Lower lobe of right lung (tissue), 2 donors: ENCODE measurements at places on chromosomes 16 and 17. TPM values are rescaled to one million over a fixed set of nuclear protein-coding genes. Genes with fewer than 3 reads are reported as not detected.
A peak's percentile ranks its signal among the peaks of the same experiment; 100 is the strongest.

DNA sequence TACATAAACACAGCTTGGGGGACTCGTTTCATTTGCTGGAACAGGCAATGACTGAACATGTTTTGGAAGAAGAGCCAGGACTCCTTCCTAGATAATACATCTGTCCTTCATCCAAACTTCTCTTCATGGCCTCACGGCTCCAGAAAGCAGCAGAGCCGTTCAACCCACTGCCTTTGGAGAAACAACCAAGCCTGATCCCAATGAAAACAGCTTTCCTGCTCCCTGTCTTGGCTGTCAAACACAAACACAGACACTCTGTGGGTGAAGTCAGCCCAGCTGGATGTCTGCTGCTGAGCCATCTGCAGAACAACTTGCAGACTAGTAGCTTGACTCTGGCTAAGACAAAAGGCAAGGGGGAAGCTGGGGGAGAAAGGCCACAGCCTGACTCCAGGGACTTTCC is 345.1 kb upstream of the PSMD7 start:
- DNase-seq = no peak
- no peaks in the 10 kb centered on the region for H3K27me3 ChIP-seq
- no peak overlapping the region for H3K27ac ChIP-seq
- no peaks in the 10 kb centered on the region for H3K36me3 ChIP-seq

DNA sequence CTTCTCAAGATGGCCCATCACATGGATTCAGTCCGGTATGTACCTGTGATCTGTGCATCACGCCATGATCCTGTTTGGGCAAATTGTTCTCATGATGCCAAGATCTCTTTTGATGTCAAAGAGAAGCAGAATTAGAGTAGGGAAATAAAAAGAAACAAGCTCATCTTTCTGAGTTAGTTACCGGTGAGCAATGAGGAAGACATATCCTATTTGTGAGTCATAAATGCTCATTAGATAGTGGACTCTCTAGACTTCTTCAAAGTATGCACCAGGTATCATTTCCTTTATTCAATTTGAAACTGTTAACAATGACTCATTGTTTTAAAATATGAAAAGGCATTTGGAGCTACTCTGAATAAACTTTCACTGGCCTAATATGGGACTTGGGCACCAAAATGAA is 8.0 kb upstream of the KRTAP4-12 start:
- no peaks in the 10 kb centered on the region for H3K36me3 ChIP-seq
- H3K4me1 ChIP-seq = no peaks in the 10 kb centered on the region
- no peak for DNase-seq
- H3K27ac ChIP-seq = no peak overlapping the region
- H3K4me3 ChIP-seq = no peak overlapping the region

GRCh38 chr16:66008136-66008535 is 358.4 kb upstream of the CDH5 start:
- H3K27me3 ChIP-seq = no peaks in the 10 kb centered on the region
- H3K36me3 ChIP-seq = no peaks in the 10 kb centered on the region
- no peak overlapping the region for H3K4me3 ChIP-seq
- H3K27ac ChIP-seq = no peak overlapping the region
- no peaks in the 10 kb centered on the region for H3K4me1 ChIP-seq

DNA sequence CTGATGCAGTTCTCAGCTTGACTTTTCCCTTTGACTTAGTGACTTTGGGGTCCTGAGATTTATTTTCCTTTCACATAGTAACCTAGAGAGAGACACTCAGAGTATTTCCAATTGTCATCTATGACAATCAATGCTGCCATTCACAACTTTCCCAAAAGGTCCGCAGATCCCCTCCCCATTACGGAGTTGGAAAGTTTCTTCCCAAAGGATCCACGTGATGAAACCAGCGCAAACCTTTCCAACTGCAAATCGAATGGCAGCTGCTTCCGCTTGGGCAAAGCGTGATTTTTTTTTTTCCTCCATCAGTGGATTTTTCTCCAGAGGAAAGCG is 538 bp upstream of the FCSK start:
- peaks cover 13% of the 10 kb centered on the region for H3K4me1 ChIP-seq
- no peak for DNase-seq
- H3K36me3 ChIP-seq = no peaks in the 10 kb centered on the region
- H3K27me3 ChIP-seq = peaks cover 3% of the 10 kb centered on the region

GRCh38 chr17:34133350-34133749 is 121.7 kb upstream of the CCL2 start:
- H3K4me1 ChIP-seq = no peaks in the 10 kb centered on the region
- H3K36me3 ChIP-seq = no peaks in the 10 kb centered on the region
- DNase-seq = no peak
- H3K27me3 ChIP-seq = no peaks in the 10 kb centered on the region
- H3K27ac ChIP-seq = no peak overlapping the region

DNA sequence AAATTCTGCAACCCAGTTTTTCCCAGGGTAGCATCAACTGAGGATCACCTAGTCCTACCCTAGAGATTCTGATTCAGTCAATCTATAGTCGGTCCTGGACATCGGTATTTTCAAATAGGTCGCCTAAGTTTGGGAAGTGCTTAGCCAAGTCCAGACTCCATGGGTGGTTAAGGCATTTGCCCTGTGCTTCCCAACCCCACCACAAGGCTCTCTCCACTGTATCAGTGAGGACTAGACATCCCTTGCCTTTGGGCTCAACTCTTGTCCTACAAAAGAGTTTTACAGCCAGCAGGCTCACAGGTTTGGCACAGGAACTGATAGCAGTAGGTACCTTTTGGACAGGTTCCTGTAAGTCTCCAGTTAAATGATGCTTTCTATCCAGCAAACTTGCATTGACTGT is 13.8 kb downstream of the HYDIN start:
- H3K4me3 ChIP-seq = no peak overlapping the region
- no peaks in the 10 kb centered on the region for H3K36me3 ChIP-seq
- H3K27ac ChIP-seq = no peak overlapping the region
- no peaks in the 10 kb centered on the region for H3K27me3 ChIP-seq
- DNase-seq = no peak
- H3K4me1 ChIP-seq = no peaks in the 10 kb centered on the region

- no peak for DNase-seq
- no peaks in the 10 kb centered on the region for H3K27me3 ChIP-seq
- no peak overlapping the region for H3K4me3 ChIP-seq
- H3K36me3 ChIP-seq = no peaks in the 10 kb centered on the region
- H3K4me1 ChIP-seq = no peaks in the 10 kb centered on the region
These were observed 500.4 kb upstream of the PSMD7 start for GRCh38 chr16:73796241-73796640.

DNA sequence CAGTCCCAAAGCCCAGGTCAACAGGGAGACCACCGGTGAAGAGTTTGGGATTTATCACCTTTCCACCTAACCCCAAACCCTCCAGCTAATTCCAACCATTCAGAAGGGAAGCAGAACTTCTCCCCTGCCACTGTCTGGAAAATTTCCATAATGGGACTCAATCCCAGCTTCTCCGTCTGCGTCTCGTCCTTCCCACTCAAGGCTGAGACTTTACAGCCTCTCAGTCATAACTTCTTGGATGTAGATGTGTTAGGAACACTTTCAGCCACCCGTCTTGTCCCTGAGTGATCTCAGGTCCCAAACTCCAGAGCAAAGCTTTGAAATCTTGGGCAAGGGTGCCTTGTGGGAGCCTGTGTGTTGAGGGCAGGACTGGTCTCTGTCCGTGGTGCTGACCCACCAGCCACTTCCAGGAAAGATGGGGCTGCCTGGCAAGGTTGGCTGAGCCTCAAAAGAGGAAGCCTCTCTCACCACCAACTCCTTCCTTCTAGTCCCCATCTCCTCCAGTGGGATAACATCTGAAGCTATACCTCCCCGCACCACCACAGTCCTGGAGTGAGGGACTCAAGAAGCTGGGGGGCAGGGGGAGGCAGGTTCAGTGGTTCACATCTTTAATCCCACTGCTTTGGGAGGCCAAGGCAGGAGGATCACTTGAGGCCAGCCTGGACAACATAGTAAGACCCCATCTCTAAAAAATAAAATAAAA is 9.3 kb downstream of the GAS2L2 start:
- H3K4me3 ChIP-seq = no peak overlapping the region
- peaks cover 47% of the 10 kb centered on the region for H3K27me3 ChIP-seq
- H3K36me3 ChIP-seq = no peaks in the 10 kb centered on the region
- peaks cover 8% of the 10 kb centered on the region for H3K4me1 ChIP-seq
- H3K27ac ChIP-seq = no peak overlapping the region
- no peak for DNase-seq

GRCh38 chr17:19513897-19514488 is 19.7 kb upstream of the SLC47A1 start:
- peak; percentile 65 for DNase-seq
- H3K27me3 ChIP-seq = no peaks in the 10 kb centered on the region
- H3K4me3 ChIP-seq = no peak overlapping the region
- H3K4me1 ChIP-seq = peaks cover 10% of the 10 kb centered on the region

- peaks cover 32% of the 10 kb centered on the region for H3K36me3 ChIP-seq
- H3K27ac ChIP-seq = no peak overlapping the region
- H3K27me3 ChIP-seq = no peaks in the 10 kb centered on the region
These were observed 12.2 kb downstream of the ZNF75A start for GRCh38 chr16:3317315-3317999.

GRCh38 chr16:21727344-21727743 is 63.6 kb downstream of the OTOA start:
- H3K27me3 ChIP-seq = no peaks in the 10 kb centered on the region
- no peak overlapping the region for H3K27ac ChIP-seq
- H3K4me3 ChIP-seq = no peak overlapping the region
- no peaks in the 10 kb centered on the region for H3K4me1 ChIP-seq
- no peaks in the 10 kb centered on the region for H3K36me3 ChIP-seq

- H3K27ac ChIP-seq = no peak overlapping the region
- H3K4me1 ChIP-seq = no peaks in the 10 kb centered on the region
These were observed 1.4 kb upstream of the STH start for GRCh38 chr17:45997624-45998023.

- DNase-seq = no peak
- no peaks in the 10 kb centered on the region for H3K4me1 ChIP-seq
- H3K4me3 ChIP-seq = no peak overlapping the region
- peaks cover 60% of the 10 kb centered on the region for H3K36me3 ChIP-seq
- no peak overlapping the region for H3K27ac ChIP-seq
These were observed 8.5 kb downstream of the PRMT7 start for GRCh38 chr16:68319185-68319908.

GRCh38 chr17:77326636-77327035 is 185.9 kb downstream of the SEC14L1 start:
- H3K27me3 ChIP-seq = no peaks in the 10 kb centered on the region
- H3K4me1 ChIP-seq = peaks cover 56% of the 10 kb centered on the region
- no peak overlapping the region for H3K4me3 ChIP-seq
- H3K36me3 ChIP-seq = no peaks in the 10 kb centered on the region
- no peak for DNase-seq

- no peaks in the 10 kb centered on the region for H3K27me3 ChIP-seq
- H3K27ac ChIP-seq = no peak overlapping the region
- no peaks in the 10 kb centered on the region for H3K4me1 ChIP-seq
- no peaks in the 10 kb centered on the region for H3K36me3 ChIP-seq
- DNase-seq = no peak
These were observed 9.7 kb upstream of the ZFP1 start for GRCh38 chr16:75138636-75139035.

DNA sequence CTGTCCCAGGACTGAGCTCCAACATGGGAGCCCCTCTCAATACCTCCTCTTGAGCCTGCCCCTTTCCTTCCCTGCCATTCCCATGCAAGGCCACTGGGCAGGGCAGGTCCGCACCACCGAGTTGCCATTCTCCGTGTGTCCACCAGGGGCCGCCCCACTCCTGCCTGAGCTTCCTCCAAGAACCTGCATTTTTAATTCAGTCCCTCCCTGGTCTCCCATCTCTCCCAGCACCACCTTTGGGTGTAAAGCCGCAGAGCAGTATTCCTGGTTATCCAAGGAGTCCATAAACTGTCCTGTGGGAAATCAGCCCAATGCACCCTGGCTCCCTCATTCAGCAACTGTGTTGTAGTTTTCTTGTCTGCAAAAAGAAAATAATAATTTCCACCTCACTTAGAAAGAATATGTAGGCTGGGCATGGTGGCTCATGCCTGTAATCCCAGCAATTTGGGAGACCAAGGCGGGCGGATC is 15.9 kb upstream of the ANKRD40CL start:
- H3K27ac ChIP-seq = no peak overlapping the region
- peak; percentile 90 for DNase-seq
- H3K4me3 ChIP-seq = no peak overlapping the region

GRCh38 chr17:83012200-83012785 is 67.1 kb upstream of the METRNL start:
- H3K4me3 ChIP-seq = no peak overlapping the region
- H3K27me3 ChIP-seq = no peaks in the 10 kb centered on the region
- H3K27ac ChIP-seq = no peak overlapping the region
- no peak for DNase-seq

- H3K27ac ChIP-seq = no peak overlapping the region
- no peak for DNase-seq
- peaks cover 59% of the 10 kb centered on the region for H3K36me3 ChIP-seq
- H3K4me1 ChIP-seq = peaks cover 27% of the 10 kb centered on the region
These were observed 122.3 kb downstream of the ABCC1 start for GRCh38 chr16:16071631-16072244.

- no peaks in the 10 kb centered on the region for H3K36me3 ChIP-seq
- peak overlapping the region; percentile 52 for H3K4me3 ChIP-seq
- no peaks in the 10 kb centered on the region for H3K27me3 ChIP-seq
- peaks cover 23% of the 10 kb centered on the region for H3K4me1 ChIP-seq
- DNase-seq = no peak
These were observed 4.1 kb downstream of the AOC3 start for GRCh38 chr17:42855048-42855596.

DNA sequence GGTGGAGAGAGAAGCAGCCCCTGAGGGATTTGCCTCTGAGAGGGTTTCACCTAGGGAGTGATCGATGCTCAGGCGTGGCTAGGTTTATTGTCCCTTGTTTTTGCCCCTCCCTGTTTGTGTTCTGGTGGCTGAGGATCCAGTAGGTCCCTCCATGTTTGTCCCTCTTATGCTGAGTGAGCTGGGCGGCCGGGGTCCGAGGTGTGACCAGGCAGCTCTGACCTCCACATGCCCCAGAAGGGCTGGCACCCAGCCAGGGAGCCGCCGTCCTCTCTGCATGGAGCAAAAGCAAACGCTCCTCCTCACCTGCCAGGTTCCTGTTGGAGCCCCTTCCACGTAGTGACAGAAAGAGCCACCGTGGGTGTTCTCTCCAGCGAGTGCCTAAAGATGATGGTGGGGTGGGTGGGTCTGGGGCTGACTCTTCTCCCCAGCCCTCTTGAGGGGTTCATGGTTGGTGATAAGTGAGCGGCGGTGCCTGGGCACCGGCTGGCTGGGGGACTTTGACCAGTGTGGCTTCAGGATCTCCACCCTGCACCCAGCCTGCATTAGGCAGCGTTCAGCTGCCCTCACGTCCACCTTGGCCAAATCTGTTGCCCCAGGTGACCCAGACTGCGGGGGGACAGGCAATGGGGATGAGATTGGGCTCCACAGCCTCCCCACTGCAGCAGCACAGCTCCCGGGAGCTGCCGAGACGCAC is 14.1 kb upstream of the NUDT16L1 start:
- peaks cover 54% of the 10 kb centered on the region for H3K4me1 ChIP-seq
- peak overlapping the region; percentile 49 for H3K4me3 ChIP-seq
- H3K27ac ChIP-seq = peak overlapping the region; percentile 86
- no peaks in the 10 kb centered on the region for H3K27me3 ChIP-seq

The GPRC5C gene
- 58.2 TPM for total RNA-seq

The MYO15A gene
- total RNA-seq = 3.3 TPM

The CCL2 gene
- total RNA-seq = 34.1 TPM

The KRTAP2-3 gene
- total RNA-seq = not detected

The PNMT gene
- total RNA-seq = 3.9 TPM

The TP53TG3B gene
- total RNA-seq = not detected

The TP53TG3 gene
- total RNA-seq = not detected
